ENCODE measurements at places on chromosomes 3 and 15.
A peak's percentile ranks its signal among the peaks of the same experiment; 100 is the strongest.

DNA sequence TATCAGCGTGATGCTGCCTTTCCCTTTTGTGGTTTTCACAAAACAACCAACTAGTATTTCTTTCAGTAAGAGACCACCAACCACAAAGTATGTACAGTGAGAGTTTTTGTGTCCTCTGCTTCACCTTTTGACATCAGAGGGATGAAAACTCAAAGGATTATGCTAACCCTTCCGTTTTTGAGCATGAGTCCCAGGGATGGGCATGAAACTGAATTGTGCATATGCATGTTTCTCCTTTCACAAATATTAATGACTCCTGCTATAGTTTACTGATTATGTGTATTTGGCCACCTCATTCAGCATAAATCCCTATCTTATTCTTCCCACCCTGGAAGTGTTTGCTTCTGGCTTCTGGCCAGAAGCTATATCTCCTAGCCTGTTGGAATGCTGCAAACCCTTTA lies 59.2 kb downstream of the RSRC1 start:
- DNase-seq = no peak

GRCh38 chr15:99452728-99453636 lies 112.8 kb upstream of the MEF2A start:
- DNase-seq = peak; percentile 28

DNA sequence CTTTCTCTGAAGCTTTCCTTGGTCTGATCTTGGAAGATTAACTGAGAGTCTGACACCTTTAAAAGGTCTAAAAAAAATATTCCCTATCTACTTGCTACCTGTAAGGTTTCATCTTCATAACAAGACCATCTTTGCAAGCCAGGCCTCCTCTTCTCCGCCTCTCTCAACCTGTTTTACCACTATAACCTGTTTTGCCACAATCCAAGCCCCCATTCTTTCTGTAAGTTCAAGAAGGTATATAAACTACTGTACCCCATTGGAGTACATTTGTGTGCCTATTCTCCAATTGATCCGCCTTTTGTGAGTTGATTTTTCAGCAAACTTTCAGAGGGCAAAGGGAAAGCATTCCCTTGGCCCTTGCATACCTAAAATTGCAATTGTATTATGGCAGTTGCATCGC lies 319.3 kb upstream of the NECTIN3 start:
- DNase-seq = no peak

GRCh38 chr3:173932624-173933023 lies 535.1 kb downstream of the NLGN1 start:
- peak; percentile 85 for DNase-seq

- no peak for DNase-seq
Observed at GRCh38 chr3:64079369-64080150, 56.3 kb upstream of the PSMD6 start.

DNA sequence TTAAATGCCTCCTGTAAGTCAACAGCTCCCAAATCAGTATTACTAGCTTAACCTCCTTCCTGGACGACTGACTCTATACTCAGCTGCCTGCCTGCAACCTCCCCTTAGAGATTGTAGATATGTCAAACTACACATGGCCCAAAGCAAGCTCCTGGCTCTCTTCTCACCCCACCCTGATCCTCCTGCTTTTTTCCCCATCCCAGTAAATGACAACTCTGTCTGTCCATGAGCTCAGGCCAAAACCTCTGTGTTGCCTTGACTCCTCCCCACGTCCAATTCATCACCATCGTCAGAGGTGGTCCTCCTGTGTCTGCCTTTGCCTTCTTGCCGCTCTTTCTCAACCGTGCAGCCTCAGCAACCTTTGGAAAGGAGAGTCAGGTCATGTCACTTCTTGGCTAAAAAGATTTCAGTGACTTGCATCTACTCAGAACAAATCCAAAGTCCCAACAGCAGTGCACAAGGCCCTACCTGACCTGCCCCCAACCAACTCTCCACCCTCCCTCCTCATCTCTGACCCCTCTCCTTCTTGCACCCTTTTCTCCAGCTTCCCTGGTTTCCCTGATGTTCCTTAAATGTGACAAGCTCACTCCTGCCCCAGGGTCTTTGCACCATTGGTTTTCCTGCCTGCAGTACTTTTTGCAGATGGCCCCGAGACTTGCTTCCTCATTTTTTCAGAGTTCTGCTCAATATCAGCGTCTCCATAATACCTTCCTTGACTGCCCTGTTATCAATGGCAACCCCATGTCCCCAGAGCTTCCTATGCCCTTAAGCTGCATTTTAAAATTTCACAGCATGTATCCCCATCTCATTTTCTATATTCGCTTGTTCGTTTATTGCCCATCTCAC lies 52.8 kb downstream of the LSM3 start:
- no peak for DNase-seq

- DNase-seq = no peak
Observed at GRCh38 chr3:86547692-86548091, 443.3 kb downstream of the VGLL3 start.

GRCh38 chr3:196149375-196149774 lies 61.8 kb downstream of the ZDHHC19 start:
- no peak for DNase-seq

DNA sequence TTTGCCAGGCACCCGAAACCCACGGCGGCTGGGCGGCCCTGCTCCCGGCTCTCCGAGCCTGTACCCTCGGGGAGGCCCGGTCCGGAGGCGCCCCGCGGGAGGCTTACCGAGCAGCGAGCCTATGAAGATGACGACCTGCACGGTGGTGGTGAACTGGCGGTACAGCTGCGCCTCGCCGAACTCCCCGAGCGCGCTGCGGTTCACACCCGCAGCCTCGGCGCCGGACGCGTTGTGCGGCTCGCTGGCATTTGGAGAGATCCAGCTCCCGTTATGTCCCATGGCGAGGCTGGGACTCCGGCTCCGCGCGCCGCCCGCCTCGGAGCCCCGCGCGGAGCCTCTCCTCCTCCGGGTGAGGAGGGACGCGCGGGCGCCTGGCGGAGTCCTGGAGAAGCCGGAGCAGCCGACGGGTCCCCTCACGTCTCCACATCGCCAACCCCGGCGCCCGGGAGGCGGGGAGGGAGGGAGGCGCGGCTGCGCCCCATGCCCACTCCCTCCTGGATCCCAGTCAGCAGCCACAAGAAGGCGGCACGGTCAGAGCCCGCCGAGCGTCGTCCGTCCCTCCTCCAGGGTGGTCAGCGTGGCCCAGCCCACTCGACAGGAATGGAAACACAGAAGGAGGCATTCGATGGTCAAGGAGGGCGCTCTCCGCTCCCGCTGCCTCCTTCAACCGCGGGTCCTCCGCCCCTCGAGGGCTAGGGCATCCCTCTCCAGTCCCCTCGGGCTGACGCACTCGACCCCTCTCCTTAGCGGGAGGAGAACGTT lies at the start of gene GPR176:
Gene GPR176 (minus strand): TSS at position 519 of the 762 bp plus-strand sequence. CDS start 240 bp downstream, at position 279.
- peak; percentile 48 for DNase-seq

- peak; percentile 37 for DNase-seq
Observed at GRCh38 chr15:60651101-60651500, 172.2 kb upstream of the ICE2 start.

DNA sequence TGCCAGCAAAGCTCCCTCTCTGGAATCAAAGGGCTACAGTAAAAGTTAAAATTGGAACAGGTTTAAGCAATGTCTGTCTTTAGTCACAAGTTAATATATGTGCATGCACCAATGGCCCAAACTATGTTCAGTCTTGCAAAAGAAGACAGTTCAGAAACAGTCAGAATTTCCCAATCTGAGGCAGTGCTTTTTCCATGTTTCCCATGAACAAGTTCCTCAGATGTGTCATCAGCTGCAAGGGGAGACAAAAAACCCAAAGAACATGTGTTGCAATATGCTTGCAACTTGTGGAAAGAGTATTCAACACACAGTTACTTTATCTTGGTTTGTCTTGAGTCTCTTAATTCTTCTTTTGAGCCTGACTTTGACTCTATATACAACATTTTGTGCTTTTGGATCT lies 148.4 kb downstream of the USP13 start:
- DNase-seq = no peak

- no peak for DNase-seq
Observed at GRCh38 chr3:49352890-49353421, 5.2 kb downstream of the GPX1 start.

DNA sequence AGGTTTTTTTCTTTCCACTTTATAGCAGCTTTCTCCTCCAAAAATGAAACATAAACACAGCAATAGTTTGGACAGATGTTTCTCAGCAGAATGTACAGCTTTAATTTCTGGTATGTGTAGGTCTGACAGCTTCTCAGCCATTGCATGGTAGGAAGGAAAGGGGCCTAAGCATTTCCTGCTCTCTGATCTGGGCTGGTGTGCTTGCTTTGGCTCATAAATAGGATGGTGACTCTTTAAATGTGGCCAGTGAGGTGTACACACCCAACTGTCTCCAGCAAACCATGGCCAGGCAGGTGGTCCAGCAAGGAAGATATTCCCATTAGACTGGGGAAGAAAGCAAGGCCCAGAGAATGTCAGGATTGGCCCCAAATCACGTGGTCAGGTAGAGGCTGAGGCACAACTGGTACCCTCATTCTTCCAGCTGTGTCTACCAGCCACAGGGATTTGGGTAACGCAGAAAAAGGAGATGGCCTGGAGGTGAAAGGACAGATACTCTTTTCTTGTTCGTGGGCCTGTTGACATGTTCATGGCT lies 52.1 kb downstream of the ITGA11 start:
- no peak for DNase-seq

DNA sequence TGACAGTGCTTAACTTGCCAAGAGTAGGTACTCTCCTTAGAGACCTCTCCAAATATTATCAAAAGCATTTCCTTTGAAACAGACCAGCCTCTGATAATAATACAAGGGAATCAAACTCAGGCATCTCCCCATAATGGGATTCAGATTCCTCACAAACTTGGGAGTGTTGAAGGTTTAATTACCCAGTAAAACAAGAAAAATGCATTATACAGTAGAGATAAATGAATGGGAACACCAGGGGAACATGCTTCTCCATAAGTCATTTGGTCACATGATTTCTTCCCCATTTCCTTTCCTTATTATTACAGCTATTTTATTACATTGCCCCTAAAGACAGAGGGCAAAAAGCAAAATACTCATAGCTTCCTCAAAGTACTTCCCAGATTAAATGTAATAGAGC lies 325.0 kb upstream of the CDIN1 start:
- no peak for DNase-seq

GRCh38 chr15:77497110-77497737 lies 76.5 kb downstream of the HMG20A start:
- no peak for DNase-seq

GRCh38 chr3:188345223-188345622 lies 191.3 kb downstream of the LPP start:
- DNase-seq = no peak

- DNase-seq = no peak
Observed at GRCh38 chr3:187855131-187855530, 109.9 kb upstream of the BCL6 start.

GRCh38 chr3:116440196-116440595 lies 5.1 kb downstream of the LSAMP start:
- no peak for DNase-seq

- no peak for DNase-seq
Observed at GRCh38 chr3:169556349-169556870, 107.1 kb downstream of the MECOM start.

DNA sequence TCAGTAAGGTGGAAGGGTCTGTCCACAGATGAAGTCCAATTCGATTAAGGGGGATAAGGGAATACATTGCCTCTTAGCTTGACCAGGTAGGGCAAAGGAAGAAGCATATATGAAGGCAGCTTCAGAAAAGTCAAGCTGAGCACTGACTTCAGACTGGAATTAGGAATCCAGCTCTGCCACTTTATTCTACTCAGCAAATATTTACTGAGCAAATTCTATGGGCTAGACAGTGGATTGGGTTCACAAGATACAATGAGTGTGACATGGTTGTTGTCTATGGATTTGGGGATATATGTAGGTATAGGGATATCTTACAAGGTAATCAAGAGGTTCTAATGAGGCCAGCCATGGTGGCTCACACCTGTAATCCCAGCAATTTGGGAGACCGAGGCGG lies 526 bp downstream of the ADIPOQ start:
- DNase-seq = no peak

GRCh38 chr3:30634761-30635735 lies 28.6 kb downstream of the TGFBR2 start:
- DNase-seq = no peak

GRCh38 chr15:89898614-89899294 lies 5.0 kb upstream of the AP3S2 start:
- peak; percentile 38 for DNase-seq

DNA sequence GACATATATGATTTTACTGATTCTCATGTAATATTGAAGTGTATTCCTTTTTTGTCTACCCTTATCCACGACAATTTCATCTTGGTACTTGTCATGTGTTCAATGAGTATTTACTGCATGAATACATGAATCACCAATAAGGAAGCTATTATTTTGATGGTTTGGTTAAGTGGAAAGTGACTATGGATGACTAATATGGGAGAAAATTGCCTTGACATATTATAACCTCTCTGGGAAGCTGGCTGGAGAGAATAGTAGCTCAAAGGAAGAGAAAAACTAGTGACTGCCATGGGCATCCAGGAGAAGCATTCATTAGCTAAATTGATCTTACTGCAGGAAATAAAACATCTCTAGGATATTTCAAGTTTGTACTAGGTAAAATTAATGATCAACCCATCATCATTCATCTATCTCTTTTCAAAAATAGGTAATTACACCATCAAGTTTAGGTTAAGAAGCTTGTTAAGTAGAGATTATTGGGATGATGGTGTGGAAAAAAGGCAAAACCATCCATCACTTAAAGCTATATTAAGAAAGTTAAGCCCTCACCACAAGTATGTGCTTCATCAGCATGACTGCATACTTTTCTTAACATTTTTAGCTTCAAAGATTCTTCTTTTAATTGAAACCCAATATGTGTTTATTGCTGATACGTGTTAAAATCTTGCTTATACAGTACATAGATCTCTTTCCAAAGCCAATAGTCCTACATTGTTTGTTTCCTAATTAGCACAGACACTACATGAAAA lies 455.2 kb upstream of the ARPP21 start:
- DNase-seq = no peak

DNA sequence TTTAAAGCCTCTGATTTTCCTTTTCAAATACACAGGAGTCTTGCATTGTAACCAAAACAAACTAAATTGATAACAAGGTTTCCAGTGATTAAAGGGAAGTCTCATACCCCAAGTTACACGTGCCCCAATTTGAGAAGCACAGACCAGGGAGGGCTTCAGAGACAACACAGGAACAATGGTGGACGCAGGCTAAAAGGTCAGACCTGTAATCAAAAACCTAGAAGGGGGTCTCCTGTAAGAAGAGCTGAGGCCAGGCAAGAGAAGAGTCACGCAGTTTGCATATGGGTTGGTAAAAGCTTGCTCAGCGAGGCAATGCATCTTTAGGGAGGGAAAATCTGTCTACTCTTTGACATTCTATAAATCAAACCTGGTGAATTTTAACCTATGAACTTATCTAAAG lies 58.6 kb upstream of the MCF2L2 start:
- no peak for DNase-seq

- no peak for DNase-seq
Observed at GRCh38 chr15:25391971-25392721, 46.7 kb downstream of the UBE3A start.

Measured in NCI-H524 (cell line).